ENCODE measurements at places on chromosomes 7 and 10.

DNA sequence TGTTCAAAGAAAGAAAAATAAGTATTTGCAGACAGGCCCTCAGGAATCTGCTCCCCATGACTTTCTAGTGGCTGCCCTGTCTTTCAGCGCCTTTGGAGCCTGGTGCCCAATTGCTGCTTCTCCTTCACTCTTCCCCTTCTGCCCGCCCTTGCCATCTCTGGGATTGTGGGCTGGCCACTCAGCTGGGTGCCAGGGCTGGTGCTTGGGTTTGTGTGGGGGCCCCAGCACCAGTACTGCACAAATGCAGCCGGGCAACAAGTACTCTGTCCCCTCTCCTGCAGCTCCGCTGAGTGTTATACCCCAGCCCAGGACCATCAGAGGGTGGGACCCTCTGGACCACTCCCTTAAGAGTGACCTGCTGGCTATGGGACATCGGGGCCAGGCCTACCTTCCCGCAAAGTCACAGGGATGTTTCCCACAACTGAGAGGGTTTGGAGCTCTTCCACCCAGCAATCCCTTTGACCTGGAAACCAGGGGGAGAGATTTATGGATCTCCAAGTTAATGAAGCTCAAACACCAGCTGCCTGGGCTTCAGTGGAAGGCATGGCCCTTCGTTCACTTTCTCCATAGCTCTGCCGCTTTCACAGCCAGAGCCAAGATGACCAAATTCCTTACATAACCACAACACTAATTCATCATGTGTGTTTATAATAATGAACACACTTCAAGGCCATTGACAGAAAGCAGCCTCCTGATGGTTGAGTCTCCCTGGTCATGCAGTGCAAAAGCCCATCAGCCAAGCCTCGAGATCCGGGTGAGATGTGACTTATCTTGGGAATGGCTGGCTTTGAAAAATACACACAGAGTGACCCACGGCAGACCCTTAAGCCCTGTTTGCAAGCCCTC lies 313.9 kb upstream of the ZNF32 start:
- ATAC-seq, result no peak

DNA sequence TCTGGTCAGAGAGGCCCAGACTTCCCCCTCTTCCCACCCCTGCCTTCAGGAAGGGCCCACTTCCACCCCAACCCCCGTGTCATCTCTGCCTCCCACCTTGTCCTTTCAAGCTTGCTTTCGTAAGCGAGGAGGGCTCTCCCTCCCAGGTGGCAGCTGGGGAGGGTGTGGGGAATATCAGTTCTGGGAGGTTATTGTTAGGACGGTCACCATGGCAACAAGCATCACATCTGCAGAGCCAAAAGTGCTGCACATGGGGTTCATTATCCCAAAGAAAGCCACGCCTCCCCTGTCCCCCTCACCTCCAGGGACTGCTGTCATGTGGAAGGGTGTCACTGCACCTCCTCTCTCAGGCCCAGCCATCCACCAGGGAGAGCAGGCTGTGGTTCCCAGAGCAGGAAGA lies 2.6 kb upstream of the CAMK2B start:
- ATAC-seq, result no peak

DNA sequence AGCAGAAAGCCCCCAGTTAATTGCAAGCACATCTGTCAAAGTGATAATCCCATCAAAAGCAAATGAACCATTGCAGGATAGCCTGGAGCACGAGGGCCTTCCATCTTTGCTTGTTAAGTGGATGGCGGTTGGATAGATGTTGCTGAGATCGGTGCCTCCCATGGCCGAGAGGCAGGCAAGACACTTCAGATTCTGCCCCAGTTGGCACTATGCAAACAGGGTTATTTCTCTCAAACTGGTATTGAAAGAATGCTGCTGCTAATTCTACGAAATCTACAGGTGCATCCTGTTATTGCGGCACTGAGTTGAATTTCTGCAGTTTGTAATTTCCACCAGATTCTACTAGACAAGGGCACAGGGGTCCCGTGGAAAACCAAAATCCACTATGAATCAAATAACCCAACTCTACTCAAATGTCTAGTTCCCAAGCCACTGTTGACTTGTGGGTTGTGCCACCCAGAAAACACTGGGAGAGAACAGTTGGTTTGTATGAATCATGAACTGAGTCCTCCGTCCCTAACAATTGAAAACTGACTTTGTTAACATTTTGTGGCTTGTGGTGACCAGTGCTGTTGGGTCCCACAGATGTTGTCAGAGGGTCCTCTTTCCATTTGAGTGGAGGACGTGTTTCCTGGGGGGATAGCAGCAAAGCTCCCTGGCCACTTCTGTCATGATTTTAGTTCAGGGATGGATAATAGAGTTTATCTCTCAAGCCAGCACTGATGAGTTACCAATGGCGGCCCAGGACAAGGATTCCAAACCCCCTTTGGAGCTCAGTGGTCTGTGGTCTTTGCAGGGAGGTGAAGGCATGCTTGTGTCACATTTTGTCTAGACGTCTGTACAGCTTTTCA lies 7.1 kb upstream of the IL2RA start:
- ATAC-seq, result no peak

- no peak for ATAC-seq
These were observed 448 bp upstream of the PTER start for GRCh38 chr10:16436367-16436757.

GRCh38 chr10:3467052-3467951 lies 294.7 kb upstream of the PITRM1 start:
- peak; percentile 71 for ATAC-seq

DNA sequence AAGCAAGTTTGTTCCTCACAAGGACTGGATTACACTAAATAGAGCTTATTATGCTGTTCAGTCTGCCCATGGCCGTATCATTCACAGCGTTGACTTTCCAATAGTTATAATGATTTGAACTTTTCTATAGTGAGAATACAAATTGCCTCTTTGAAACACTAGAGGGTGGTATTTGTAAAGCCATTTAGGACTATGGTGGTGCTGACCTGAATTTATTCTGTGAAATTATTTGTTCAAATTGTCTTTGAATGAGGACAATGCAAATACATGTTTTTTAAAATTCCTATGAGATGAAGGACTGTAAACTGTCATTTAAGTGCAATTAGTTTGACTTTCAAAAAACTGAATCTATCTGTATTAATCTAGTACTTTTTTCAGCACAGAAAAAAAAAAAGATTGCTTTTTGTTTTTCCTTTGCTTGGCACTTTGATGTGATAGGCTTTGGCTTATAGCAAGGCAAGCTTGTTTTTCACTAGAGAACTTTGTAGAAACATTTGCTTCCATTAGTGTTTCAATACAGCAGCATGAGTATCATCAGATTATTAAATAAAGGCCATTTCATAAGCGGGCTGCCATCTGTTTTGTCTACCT lies 122.7 kb upstream of the TMEM229A start:
- ATAC-seq, result peak; percentile 63

- ATAC-seq, result no peak
These were observed 52.2 kb downstream of the UNC5B start for GRCh38 chr10:71264345-71265200.

GRCh38 chr7:39421251-39421650 lies 145.0 kb upstream of the YAE1 start:
- no peak for ATAC-seq

- ATAC-seq, result no peak
These were observed 276.5 kb upstream of the SMIM30 start for GRCh38 chr7:113394856-113395255.

- no peak for ATAC-seq
These were observed 35.3 kb downstream of the NET1 start for GRCh38 chr10:5447611-5448071.

Data from motor neuron (in vitro differentiated cells).